ENCODE measurements at places on chromosomes 12 and 14. TPM values are rescaled to one million over a fixed set of nuclear protein-coding genes. Genes with fewer than 3 reads are reported as not detected.

The TMEM233 gene
- 0.14 TPM for total RNA-seq

The MYO1A gene
- total RNA-seq: not detected

The POU6F1 gene
- total RNA-seq: 1.1 TPM

The GCH1 gene
- 12.4 TPM for total RNA-seq

The RD3L gene
- not detected for total RNA-seq

The RAN gene
- 460 TPM for total RNA-seq

The C2CD5 gene
- total RNA-seq: 14.4 TPM

The PAH gene
- not detected for total RNA-seq

The MARS1 gene
- total RNA-seq: 241 TPM

The OR4K14 gene
- total RNA-seq: not detected

The ZNF219 gene
- 1.8 TPM for total RNA-seq

The ENDOU gene
- total RNA-seq: not detected

The LRRC10 gene
- total RNA-seq: not detected

The FBRSL1 gene
- total RNA-seq: 1.0 TPM

The NIN gene
- total RNA-seq: 28.6 TPM

The ABHD12B gene
- not detected for total RNA-seq

The SLC5A8 gene
- not detected for total RNA-seq

The KRT78 gene
- total RNA-seq: not detected

The DAO gene
- not detected for total RNA-seq

The ABCC9 gene
- total RNA-seq: 10.7 TPM

The LHX5 gene
- not detected for total RNA-seq

The LRTM2 gene
- total RNA-seq: not detected

The PYGL gene
- total RNA-seq: 78.5 TPM

The GPR68 gene
- 13.3 TPM for total RNA-seq

The RPS6KL1 gene
- total RNA-seq: 0.46 TPM

The FOXN3 gene
- total RNA-seq: 12.2 TPM

The RNASE2 gene
- total RNA-seq: not detected

The MAX gene
- 40.2 TPM for total RNA-seq

The SLC25A21 gene
- 0.57 TPM for total RNA-seq

The LIN7A gene
- total RNA-seq: 12.7 TPM

The YEATS4 gene
- 8.8 TPM for total RNA-seq
